ENCODE measurements at places on chromosomes 5 and 9.

- H3K4me3 ChIP-seq: no peak overlapping the region
- no peaks in the 10 kb centered on the region for H3K4me1 ChIP-seq
- no peak for DNase-seq
- H3K27ac ChIP-seq: no peak overlapping the region
Observed at GRCh38 chr5:161400583-161400982, 145.9 kb downstream of the GABRB2 start.

- no peak for DNase-seq
- H3K4me3 ChIP-seq: no peak overlapping the region
- H3K36me3 ChIP-seq: no peaks in the 10 kb centered on the region
- H3K4me1 ChIP-seq: no peaks in the 10 kb centered on the region
- H3K27me3 ChIP-seq: no peaks in the 10 kb centered on the region
Observed at GRCh38 chr9:137744632-137745183, 125.9 kb downstream of the EHMT1 start.

- no peaks in the 10 kb centered on the region for H3K27me3 ChIP-seq
- H3K4me3 ChIP-seq: no peak overlapping the region
- peaks cover 16% of the 10 kb centered on the region for H3K4me1 ChIP-seq
- peak overlapping the region; percentile 56 for H3K27ac ChIP-seq
- no peaks in the 10 kb centered on the region for H3K36me3 ChIP-seq
- no peak for DNase-seq
Observed at GRCh38 chr5:65812648-65813047, 90.6 kb downstream of the NLN start.

- DNase-seq: no peak
- H3K27me3 ChIP-seq: no peaks in the 10 kb centered on the region
- H3K4me1 ChIP-seq: no peaks in the 10 kb centered on the region
- no peak overlapping the region for H3K4me3 ChIP-seq
Observed at GRCh38 chr9:102101723-102102122, 363.3 kb upstream of the GRIN3A start.

- no peaks in the 10 kb centered on the region for H3K27me3 ChIP-seq
- H3K4me1 ChIP-seq: no peaks in the 10 kb centered on the region
- no peak for DNase-seq
- H3K27ac ChIP-seq: no peak overlapping the region
- no peak overlapping the region for H3K4me3 ChIP-seq
Observed at GRCh38 chr5:175554296-175554695, 75.9 kb downstream of the SFXN1 start.

- no peak overlapping the region for H3K4me3 ChIP-seq
- H3K27me3 ChIP-seq: no peaks in the 10 kb centered on the region
- DNase-seq: no peak
- H3K36me3 ChIP-seq: no peaks in the 10 kb centered on the region
- no peaks in the 10 kb centered on the region for H3K4me1 ChIP-seq
Observed at GRCh38 chr9:122475717-122476116, 2.0 kb downstream of the OR1J1 start.

GRCh38 chr5:15722305-15722704 lies 222.3 kb downstream of the FBXL7 start:
- no peak overlapping the region for H3K27ac ChIP-seq
- H3K4me3 ChIP-seq: no peak overlapping the region
- H3K4me1 ChIP-seq: no peaks in the 10 kb centered on the region
- H3K27me3 ChIP-seq: no peaks in the 10 kb centered on the region

GRCh38 chr5:5888284-5888683 lies 465.8 kb downstream of the ICE1 start:
- H3K27me3 ChIP-seq: no peaks in the 10 kb centered on the region
- no peaks in the 10 kb centered on the region for H3K36me3 ChIP-seq
- H3K4me1 ChIP-seq: no peaks in the 10 kb centered on the region
- no peak overlapping the region for H3K4me3 ChIP-seq

GRCh38 chr5:109660301-109660700 lies 29.4 kb upstream of the MAN2A1 start:
- no peak overlapping the region for H3K4me3 ChIP-seq
- no peaks in the 10 kb centered on the region for H3K27me3 ChIP-seq
- H3K4me1 ChIP-seq: no peaks in the 10 kb centered on the region
- H3K36me3 ChIP-seq: no peaks in the 10 kb centered on the region
- DNase-seq: no peak
- no peak overlapping the region for H3K27ac ChIP-seq

DNA sequence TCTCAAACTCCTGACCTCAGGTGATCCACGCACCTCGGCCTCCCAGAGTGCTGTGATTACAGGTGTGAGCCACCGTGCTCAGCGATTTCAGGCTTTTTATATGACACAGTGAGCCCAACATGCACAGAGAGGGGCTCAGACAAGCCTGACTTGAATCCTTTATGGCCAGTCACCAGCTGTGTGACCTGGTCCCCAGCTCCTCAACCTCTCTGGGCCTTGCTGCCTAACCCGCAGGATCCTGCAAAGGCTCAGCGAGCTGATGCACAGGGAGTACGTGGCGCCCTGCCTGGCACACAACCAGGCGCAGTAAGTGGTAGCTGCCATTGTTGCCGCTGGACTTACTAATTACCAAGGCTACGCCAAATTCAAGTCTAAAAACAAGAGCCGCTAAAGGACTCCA lies 16.6 kb upstream of the NCS1 start:
- no peak for DNase-seq
- no peak overlapping the region for H3K4me3 ChIP-seq
- no peak overlapping the region for H3K27ac ChIP-seq
- no peaks in the 10 kb centered on the region for H3K36me3 ChIP-seq

- H3K36me3 ChIP-seq: no peaks in the 10 kb centered on the region
- peak; percentile 83 for DNase-seq
- H3K4me1 ChIP-seq: peaks cover 17% of the 10 kb centered on the region
- H3K4me3 ChIP-seq: peak overlapping the region; percentile 96
- H3K27me3 ChIP-seq: no peaks in the 10 kb centered on the region
Observed at GRCh38 chr5:32312197-32312594, 543 bp downstream of the MTMR12 start.

GRCh38 chr5:76583163-76584047 lies 39.8 kb downstream of the F2RL2 start:
- H3K4me1 ChIP-seq: peaks cover 7% of the 10 kb centered on the region
- no peaks in the 10 kb centered on the region for H3K36me3 ChIP-seq

DNA sequence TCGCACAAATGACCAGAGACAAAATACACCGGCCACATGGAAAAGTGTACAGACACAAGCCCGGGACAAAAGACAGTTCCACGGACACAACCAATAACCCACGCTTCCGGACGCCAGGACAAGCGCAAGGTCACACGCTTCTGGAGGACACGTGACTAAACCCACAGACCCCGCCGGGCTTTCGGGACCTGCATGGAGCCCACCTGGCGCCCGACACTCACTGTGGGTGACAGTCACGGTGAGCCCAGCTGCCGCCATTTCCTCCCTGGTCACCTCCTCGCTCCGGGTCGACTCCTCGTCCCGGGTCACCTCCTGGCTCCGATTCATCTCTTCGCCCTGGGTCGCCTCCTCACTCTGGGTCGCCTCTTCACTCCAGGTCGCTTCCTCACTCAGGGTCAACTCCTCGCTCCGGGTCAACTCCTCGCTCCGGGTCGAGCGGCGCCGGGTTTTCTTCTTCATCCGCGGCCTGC lies 470 bp downstream of the BAG1 start:
- peak overlapping the region; percentile 82 for H3K4me3 ChIP-seq
- H3K36me3 ChIP-seq: peaks cover 61% of the 10 kb centered on the region
- no peaks in the 10 kb centered on the region for H3K27me3 ChIP-seq
- peak; percentile 81 for DNase-seq
- H3K27ac ChIP-seq: peak overlapping the region; percentile 93

DNA sequence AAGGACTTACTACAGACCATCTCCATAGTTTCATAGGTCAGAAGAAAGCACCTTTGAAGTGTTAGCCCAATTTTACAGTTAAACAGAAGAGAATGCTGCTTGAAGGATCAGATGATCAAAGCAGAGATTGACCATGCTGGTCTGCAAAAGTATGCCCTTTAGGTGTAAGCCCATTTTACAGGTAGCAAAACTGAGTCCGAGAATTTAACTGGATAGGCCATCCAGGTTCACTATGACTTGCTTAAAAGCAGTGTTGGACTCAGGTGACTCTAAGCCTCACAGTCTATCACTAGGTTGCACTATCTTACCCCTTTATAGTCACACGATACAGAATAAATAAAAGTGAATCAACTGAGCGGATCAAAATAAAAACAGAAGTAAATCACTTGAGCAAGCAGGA lies 212.7 kb downstream of the DCP2 start:
- H3K27ac ChIP-seq: no peak overlapping the region
- no peak overlapping the region for H3K4me3 ChIP-seq
- H3K36me3 ChIP-seq: no peaks in the 10 kb centered on the region
- no peaks in the 10 kb centered on the region for H3K27me3 ChIP-seq
- no peak for DNase-seq

GRCh38 chr9:25412646-25413045 lies 265.6 kb downstream of the TUSC1 start:
- no peaks in the 10 kb centered on the region for H3K27me3 ChIP-seq
- H3K36me3 ChIP-seq: no peaks in the 10 kb centered on the region
- no peak for DNase-seq
- H3K27ac ChIP-seq: no peak overlapping the region

- H3K4me1 ChIP-seq: peaks cover 19% of the 10 kb centered on the region
- no peaks in the 10 kb centered on the region for H3K27me3 ChIP-seq
- H3K36me3 ChIP-seq: no peaks in the 10 kb centered on the region
- H3K27ac ChIP-seq: no peak overlapping the region
Observed at GRCh38 chr9:15276328-15276938, 30.6 kb downstream of the TTC39B start.

DNA sequence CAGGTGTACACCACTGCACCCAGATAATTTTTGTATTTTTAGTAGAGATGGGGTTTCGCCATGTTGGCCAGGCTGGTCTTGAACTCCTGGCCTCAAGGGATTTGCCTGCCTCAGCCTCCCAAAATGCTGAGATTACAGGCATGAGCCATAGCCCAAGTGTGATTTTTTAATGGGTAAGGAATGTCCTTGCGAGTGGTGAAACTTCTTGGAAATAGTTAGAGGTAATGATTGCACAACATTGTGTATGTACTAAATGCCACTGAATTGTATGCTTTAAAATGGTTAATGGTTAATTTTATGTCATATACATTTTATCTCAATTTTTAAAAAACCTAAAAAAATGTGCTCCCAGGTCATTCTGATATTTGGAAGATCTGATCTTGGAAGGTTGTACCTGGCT lies 59.9 kb upstream of the IL6ST start:
- H3K4me3 ChIP-seq: no peak overlapping the region
- H3K36me3 ChIP-seq: no peaks in the 10 kb centered on the region
- H3K4me1 ChIP-seq: peaks cover 36% of the 10 kb centered on the region
- no peak overlapping the region for H3K27ac ChIP-seq

DNA sequence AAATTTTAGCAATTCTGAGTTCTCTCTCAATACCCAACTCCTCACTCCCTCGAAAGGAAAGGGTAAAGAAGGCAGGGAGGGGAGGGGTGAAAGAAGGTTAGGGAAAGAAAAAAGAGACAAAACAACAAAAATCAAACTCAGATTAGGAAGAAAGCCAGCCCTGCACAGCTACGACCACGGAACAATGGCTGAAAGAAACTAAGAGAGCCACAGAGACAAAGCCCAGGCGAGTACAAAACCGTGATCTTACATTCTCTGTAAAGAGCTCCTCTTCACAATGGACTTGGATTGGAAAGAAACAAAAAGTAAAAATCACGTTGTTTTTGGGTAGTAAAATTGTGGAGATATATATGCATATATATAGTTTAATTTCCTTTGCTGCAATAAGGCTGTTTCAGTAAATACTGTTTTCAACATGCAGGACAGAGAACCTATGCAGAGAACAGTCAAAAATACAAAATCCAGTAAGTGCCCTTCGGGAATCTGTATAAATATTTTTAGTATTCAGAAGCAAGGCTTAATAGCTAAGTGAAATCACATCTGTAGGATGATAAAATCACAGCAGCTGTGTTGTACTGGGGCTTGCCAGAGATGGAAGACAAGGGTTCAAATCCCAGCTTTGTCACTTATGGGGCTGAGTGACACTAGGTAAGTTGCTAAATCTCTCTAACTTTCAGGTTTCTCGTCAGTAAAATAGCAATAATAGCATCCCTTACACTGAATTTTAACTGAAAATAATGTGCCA lies 16.9 kb downstream of the PSMB7 start:
- no peak overlapping the region for H3K27ac ChIP-seq
- DNase-seq: no peak
- no peak overlapping the region for H3K4me3 ChIP-seq
- peaks cover 4% of the 10 kb centered on the region for H3K4me1 ChIP-seq
- H3K36me3 ChIP-seq: peaks cover 28% of the 10 kb centered on the region
- H3K27me3 ChIP-seq: no peaks in the 10 kb centered on the region

GRCh38 chr5:149792540-149793255 lies 62.6 kb downstream of the PPARGC1B start:
- H3K4me1 ChIP-seq: no peaks in the 10 kb centered on the region
- peak overlapping the region; percentile 15 for H3K27ac ChIP-seq
- no peaks in the 10 kb centered on the region for H3K27me3 ChIP-seq
- H3K36me3 ChIP-seq: no peaks in the 10 kb centered on the region

DNA sequence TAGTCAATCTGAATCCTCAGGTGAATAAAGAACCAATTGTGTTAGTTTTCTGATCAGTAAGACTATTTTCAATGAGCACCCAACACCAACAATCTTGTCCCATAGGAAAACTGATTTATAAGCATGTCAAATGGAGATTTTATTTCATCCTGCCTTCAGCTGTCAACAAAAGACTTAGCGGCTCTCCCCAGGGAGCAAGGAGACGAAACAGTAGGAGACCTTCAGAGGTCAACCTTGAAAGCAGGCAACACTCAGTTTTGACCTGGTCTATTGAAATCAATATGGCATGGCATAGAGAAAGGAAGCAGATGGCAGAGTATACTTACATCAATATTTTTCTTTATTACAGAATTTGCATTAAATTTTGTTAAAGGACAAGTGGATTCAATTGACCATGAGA lies 34.1 kb downstream of the ZNF622 start:
- H3K4me1 ChIP-seq: no peaks in the 10 kb centered on the region
- no peaks in the 10 kb centered on the region for H3K36me3 ChIP-seq
- H3K4me3 ChIP-seq: no peak overlapping the region

GRCh38 chr5:67005737-67006499 lies 190.7 kb downstream of the CD180 start:
- no peaks in the 10 kb centered on the region for H3K27me3 ChIP-seq
- no peak overlapping the region for H3K4me3 ChIP-seq
- no peak for DNase-seq
- no peaks in the 10 kb centered on the region for H3K36me3 ChIP-seq
- H3K4me1 ChIP-seq: no peaks in the 10 kb centered on the region
- no peak overlapping the region for H3K27ac ChIP-seq

DNA sequence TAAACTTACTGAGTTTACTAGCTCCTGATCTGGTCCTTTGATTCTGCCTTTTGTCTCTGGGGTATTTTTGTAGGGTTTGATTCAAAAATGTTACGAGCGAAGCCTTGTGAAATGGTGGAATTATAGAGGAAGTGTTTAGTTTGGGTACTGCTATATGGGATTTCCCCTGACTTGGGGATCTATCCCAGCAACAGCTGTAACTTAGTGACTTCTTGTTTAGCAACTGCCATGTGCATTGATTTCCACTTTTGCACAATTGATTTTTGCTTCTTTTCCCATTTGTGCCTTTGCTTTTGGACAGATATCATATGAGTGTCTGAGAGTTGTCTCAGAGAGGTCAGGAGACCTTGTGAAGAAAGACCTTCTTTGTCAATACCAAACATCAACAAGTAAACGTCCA lies 248.5 kb upstream of the DAP start:
- H3K4me3 ChIP-seq: no peak overlapping the region
- no peak for DNase-seq
- H3K36me3 ChIP-seq: no peaks in the 10 kb centered on the region
- H3K27me3 ChIP-seq: no peaks in the 10 kb centered on the region
- H3K4me1 ChIP-seq: no peaks in the 10 kb centered on the region
